ENCODE measurements at places on chromosomes 5 and 9.

DNA sequence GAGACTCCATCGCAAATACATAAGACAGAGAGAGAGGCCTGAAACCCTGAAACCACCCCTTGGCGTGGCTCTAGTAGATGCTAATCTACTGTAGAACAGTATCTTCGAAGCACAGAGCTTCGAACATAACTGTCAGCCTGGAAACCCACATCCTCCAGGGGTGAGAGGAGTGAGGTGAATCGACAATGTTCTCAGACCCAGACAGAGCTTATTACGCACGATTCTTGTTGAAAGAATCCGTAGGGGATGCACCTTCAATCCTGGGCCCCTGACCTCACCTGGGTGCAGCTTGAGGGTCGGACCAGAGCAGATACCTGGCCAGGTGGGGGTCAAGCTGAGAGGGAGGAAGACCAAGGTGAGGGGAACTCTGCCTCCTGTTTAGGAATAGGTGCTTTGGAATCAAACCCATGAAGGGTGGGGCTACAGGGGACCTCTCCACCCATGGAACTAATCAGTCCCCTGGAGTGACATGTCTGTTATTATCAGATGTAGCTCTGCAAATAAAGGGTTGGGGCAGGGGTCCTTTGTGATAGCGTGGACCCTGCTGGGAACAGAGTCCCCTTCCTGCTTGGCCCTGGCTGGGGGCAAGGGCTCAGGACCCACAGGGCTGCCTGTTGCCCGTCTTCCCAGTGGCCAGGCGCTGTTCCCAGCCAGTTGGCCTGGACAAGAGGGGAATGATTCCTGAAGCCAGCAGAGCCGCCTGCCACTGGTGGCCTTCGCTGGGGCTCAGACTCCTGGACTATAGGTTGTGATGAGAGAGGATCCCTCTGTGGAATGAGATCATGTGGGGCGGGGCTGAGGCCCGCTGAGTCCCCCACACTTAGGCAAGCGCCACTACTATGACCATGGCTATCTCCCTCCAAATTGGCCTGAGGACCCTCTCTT is 41.2 kb downstream of the DBH start:
- no peak for DNase-seq

DNA sequence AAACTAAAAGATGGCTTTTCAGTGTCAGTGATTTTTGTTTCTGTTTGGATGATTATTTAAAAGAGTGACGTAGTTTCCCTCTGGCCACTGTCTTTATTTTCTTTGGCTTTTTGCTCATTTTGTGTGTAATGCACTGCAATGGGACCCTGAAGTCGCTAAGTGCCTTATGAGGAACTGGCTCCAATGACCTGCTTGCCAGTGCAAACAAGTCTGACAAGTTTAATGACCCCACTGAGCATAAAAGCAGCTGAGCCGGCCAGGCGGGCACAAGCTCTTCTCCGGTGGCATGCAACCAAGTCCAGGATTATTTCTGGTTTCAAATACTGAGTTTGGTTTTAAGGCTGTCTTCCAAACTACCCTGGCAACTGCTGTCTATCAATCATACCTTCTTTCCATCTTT is 15.6 kb upstream of the GNA14 start:
- DNase-seq = no peak

- DNase-seq = no peak
These were observed 27.0 kb upstream of the PRRC2B start for GRCh38 chr9:131366761-131367401.

DNA sequence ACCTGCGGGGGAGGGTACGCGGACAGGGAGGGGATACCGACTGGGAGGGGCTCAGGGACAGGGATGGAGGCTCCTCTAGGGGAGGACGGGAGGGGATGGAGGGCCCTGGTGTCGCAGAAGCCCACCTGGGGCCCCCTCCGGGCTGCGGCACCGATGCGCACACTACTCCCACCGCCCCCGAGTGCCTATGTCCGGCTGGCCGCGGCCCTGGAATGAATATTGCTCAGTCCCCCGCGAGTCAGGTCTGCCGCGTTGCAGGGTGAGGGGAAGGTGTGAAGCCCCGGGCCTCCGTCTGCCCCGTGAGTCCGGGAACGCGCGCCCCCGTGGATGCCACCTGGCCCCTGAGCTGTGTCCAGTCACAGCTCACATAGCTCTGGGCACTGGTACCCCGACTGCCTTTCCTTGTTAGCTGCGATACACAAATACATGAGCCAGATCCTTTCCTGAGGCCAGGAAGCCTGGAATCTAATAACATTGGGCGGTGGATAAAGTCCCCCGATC is 44.5 kb upstream of the PRSS3 start:
- no peak for DNase-seq

- DNase-seq = no peak
These were observed 11.3 kb upstream of the ERAP2 start for GRCh38 chr5:96864922-96865530.

DNA sequence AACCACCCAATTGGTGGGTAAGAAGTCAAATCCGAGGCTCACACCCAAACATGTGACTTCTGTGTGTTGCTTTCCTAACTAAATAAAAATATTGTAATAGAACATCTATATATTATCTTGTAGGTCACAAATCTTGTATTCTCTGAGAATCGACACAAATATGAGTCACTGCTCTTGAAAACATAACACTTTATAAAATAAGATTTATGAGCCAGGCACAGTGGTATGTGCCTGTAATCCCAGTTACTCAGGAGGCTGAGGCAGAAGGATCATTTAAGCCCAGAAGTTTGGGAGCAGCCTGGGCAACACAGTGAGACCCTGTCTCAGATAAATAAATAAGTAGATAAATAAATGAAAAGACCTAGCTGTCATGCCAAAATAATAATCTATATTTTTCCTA is 624.1 kb downstream of the ANXA1 start:
- DNase-seq = no peak

DNA sequence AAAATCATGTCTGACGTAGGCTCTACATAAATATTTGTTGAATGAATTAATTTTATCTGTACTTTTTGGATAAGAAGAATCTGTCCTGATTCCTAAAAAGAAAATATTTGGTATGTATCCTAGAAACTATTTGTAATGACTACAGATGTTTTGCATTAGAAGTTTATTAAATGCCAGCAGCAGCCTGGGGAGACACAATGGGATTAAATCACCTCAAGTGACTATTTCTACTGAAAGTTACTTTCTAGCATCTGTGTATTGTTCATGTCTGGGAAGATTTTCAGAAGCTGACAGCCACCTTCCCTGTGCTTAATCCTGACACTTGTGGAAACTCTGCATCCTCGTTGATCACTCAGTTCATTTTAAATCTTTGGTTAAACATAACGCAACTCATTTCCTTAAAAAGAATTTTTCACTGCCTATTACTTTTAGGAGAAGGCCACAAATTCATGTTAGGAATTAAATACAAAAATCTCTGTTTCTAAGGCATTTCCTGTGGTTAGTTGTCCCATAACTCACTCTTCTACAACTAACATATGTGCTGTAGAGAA is 209.3 kb upstream of the PPP1R2B start:
- DNase-seq = no peak

Measured in neural crest cell (in vitro differentiated cells).